IMR-90 (cell line): ENCODE measurements at places on chromosomes 13 and 19.
A peak's percentile ranks its signal among the peaks of the same experiment; 100 is the strongest.

DNA sequence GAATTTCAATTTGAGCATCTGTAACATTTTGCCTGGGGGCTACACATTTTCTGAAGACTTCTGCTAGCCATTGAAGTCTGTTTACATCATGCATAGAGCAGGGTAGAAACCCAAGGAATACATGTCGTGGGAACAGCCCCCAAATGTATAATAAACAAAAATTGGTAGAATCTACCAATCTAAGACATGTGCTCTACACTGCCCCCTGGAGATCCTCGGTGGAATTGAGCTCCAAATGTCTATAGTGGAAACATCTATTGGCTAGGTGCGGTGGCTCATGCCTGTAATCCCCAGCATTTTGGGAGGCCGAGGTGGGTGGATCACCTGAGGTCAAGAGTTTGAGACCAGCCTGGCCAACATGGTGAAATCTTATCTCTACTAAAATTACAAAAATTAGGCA, 57.3 kb downstream of the MBD3L2B start:
- H3K4me3 ChIP-seq: no peak overlapping the region
- H3K36me3 ChIP-seq: no peaks in the 10 kb centered on the region
- H3K4me1 ChIP-seq: no peaks in the 10 kb centered on the region
- no peak for DNase-seq

GRCh38 chr13:60120617-60121336, 43.0 kb downstream of the DIAPH3 start:
- no peak for DNase-seq
- H3K4me3 ChIP-seq: no peak overlapping the region
- no peaks in the 10 kb centered on the region for H3K27me3 ChIP-seq
- H3K4me1 ChIP-seq: peaks cover 2% of the 10 kb centered on the region; the same call in 1 of the 2 replicates
- no peaks in the 10 kb centered on the region for H3K36me3 ChIP-seq

DNA sequence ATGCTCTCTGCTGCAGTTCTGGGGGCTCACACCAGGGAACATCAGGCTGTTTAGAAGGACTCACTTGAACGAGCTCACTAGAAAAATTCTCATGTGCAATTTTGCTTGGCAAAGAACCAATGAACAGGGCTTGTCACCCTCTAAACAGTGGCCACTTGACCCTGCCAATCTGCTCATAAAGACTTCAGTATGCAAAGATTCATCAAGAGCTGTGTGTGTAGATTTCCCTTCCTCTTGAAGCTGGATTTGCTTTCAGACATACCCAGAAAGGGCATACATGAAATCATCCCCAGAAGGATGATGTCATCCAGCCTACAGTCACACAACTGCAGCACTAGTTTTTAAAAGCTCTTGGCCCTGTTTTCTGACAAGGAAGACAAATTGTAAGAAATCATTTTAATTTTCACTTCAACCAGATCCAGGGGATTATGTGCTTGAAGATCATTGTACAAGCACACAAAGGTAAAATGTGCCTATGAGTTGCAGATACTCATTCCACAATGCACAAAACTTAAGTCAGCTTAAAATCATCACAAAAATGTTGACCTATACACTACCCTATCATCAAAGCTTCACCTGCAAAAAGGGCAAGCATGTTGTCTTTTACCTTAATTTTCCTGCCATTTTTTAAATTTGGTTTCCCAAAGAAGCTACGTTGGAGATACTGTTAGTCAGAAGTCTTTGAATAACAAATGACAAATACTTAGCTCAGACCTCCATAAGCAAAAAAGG, 5.2 kb upstream of the STK24 start:
- DNase-seq: peak; percentile 85
- peaks cover 8% of the 10 kb centered on the region for H3K4me1 ChIP-seq

DNA sequence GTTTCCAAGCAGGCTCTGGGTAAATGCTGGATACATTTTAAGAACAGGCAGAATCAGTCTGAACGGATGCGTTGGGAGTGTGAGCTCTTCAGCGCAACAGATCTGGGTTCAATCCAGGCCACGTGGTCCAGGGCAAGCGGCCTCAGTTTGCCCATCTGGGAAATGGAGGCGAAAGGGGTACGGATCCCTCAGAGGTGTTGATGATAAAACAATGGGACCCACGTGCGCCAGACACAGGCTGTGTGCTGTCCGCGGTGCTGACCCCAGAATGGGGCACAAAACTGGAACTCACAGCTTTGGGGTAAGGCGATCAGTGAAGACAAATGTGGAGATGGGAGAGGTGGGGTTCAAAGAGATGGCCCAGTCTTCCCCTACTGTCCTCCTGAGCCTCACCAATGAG, 13.1 kb upstream of the PDE4C start:
- no peak for DNase-seq
- H3K4me1 ChIP-seq: no peaks in the 10 kb centered on the region
- H3K27me3 ChIP-seq: peaks cover 10% of the 10 kb centered on the region

DNA sequence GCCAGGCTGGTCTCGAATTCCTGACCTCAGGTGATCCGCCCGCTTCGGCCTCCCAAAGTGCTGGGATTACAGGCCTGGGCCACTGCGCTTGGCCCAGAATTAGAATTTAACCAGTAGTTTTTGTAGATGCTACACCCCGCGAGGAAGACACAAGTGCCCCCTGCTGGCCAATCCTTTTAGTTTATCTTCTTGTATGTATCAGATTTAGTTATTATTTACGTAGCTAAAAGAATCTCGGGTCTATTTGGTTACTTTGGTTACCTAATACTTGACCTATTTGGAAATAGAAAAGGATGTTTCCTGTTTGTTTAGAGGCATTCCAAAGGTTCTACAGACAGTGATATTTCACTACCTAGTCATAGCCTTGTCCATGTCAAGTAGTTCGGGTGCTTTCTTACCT, 22.0 kb downstream of the MUC16 start:
- no peaks in the 10 kb centered on the region for H3K4me1 ChIP-seq
- DNase-seq: no peak
- no peaks in the 10 kb centered on the region for H3K36me3 ChIP-seq
- no peak overlapping the region for H3K27ac ChIP-seq
- H3K4me3 ChIP-seq: no peak overlapping the region

DNA sequence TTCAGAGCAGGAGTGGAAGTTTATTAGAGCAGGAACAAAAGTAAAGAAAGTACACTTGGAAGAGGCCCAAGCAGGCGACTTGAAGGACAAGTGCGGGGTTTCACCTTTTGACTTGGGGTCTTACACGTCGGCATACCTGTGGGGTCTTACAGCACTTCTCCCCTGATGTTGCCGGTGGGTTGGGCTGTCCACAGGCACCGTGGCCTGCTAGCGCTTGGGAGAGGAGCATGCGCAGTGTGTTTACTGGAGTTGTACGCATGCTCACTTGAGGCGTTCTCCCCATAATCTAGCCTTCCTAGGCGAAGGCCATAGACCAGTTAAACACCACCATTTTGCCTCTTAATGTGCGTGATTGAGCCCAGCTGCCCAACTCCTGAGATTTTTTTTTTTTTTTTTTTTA, 25.0 kb upstream of the PLEKHF1 start:
- no peak for DNase-seq
- H3K4me1 ChIP-seq: no peaks in the 10 kb centered on the region; the same call in 1 of the 2 replicates
- no peak overlapping the region for H3K4me3 ChIP-seq
- H3K36me3 ChIP-seq: no peaks in the 10 kb centered on the region
- peaks cover 8% of the 10 kb centered on the region for H3K27me3 ChIP-seq
- no peak overlapping the region for H3K27ac ChIP-seq
